ENCODE measurements at places on chromosomes 1 and 21.

DNA sequence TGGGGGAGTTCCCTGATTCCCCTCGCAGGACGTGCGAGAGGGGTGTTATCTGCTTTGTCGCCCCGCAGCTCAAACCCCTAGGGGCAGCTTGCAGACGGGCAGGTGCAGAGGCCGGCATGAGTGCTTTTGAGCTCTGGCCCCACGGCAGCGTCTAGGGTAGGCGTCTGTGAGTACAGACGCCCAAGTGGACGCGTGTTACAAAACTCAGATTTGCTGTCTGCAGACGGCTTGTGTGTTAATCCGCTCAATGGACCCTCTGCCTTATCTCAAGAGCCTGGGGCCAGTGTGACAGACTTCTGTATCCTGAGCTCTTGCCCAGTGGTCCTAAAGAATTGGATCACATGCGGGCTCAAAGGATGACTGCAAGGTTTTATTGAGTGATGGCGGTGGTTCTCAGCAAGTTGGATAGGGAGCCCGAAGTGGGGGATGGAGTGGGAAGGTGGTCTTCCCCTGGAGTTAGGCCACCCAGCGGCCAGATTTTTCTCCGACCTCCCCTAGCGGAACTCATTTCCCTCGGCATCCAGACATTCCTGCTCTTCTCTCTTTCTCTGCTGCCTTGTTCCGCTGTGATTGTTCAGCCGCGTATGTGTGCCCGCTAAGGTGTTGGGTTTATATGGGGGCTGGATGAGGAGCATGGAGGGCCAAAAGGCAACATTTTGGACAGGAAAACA, 9.4 kb downstream of the CFHR4 start:
- no peak for DNase-seq

- no peak for DNase-seq
Measured at GRCh38 chr1:99371413-99371812, 107.1 kb downstream of the PLPPR4 start.

DNA sequence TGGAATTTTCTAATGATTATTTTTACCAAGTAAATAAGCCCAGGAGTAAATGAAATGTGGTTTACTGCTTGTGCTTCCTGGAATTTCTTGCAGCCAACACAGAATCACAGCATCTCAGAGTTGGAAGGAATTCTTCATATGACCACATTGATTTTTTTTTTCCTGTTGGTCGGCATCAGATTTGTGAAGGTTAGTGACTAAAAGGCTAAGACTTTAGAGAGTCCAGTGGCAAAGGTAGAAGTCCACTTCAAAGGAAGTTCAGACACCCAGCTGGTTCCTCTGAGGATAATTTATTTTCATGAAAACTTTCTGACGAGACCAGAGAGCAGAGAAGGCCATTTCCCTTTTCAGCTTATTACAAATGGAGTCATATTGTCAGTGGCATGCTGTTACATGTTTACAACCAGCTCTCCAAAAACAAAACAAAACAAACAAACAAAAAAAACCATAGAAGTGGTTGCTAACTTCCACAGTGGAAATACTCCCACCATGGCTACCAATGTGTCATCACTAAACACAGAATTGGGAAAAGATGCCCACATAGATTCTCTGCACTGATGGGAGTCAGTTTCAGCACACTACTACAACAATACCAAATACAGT, 77.2 kb upstream of the CDC42BPA start:
- no peak for DNase-seq

DNA sequence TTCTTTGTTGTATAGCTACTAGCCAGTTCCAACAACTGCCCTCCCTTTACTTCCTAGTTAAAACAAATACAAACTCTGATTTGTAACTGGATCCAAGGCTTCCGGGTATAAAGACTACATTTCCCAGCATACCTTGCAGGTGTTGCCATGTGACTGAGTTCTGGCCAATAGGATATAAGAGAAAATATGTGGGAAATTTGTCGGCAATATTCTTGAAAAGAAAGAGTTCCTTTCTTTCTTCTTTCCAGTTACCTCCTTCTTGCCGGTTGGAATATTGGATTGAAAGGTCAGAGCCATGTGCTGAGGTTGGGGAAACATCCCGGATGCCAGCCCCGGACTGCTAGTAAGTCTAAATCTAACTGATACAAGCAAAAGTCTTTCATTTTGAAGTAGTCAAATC, 23.0 kb upstream of the ZBTB40 start:
- peak; percentile 63 for DNase-seq

DNA sequence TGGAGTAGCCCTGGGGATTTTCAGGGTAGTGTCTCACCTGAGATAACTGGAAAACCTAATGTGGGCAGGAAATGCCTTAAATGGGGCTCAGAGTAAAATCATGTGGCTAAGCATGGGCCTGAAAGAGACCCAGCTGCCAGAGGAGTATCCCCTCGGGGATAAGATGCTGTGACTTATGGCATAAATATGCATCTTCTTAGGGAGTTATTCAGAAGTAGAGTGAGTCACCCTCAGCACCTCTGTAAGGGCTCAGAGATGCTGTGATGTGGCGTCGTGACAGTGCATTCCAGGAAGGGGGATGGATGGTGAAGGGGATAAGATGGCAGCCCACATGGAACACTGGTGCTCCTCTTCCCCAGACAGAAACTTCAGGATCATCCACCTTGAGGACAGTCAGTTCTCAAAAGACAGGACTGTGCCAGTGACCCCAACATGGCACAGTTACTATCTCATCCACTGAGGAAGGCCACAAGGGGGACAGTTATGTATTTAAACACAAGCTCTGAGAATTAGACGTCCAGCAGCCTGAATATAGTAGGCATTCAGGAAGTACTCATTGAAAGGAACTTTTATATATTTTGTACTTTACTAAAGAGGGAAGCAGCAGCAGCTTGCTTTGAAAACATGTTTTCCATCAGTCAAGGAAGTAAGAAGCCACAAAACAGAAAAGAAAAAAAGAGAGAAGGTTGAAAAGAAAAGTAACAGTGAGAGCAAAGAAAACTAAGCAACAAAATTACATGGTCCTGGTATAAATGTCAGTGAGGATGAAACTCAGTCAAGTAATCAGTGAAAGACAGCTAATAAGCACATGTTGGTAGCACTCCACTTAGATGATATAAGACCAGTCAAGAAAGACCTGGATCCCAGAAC, 8.3 kb downstream of the IL24 start:
- no peak for DNase-seq

DNA sequence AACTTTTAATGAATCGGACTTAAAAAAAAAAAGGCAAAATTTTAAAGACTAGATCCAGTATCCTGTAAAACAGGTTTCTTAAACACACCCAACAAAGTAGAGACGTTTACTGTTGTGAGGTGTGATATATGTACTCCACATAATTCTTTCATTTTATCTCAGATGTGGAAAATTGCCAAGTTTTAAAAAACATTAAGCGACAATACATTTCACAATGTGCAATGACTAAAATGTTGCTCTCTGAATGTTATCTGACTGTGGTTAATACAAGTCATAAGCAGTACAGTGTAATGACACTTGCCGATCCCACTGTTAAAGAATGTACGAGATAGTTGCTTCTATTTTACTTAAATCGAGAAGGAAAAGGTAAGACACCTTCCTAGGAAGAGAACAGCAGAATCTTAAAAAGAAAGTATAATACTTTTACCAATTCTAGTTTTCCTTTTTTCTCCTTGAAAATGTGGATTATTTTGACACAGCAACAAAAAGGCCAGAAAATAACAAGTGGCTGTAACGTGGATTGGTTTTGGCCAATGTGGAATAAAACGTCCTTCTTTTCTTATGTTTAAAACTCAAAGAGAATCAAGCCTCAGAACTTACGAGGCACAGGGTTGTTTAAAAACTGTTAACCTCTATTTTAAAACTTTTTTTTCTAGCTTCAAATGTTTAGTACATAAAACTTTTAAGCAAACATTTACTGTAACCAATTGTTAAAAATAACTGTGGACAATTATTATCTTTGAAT, 51.4 kb downstream of the TP53BP2 start:
- no peak for DNase-seq

DNA sequence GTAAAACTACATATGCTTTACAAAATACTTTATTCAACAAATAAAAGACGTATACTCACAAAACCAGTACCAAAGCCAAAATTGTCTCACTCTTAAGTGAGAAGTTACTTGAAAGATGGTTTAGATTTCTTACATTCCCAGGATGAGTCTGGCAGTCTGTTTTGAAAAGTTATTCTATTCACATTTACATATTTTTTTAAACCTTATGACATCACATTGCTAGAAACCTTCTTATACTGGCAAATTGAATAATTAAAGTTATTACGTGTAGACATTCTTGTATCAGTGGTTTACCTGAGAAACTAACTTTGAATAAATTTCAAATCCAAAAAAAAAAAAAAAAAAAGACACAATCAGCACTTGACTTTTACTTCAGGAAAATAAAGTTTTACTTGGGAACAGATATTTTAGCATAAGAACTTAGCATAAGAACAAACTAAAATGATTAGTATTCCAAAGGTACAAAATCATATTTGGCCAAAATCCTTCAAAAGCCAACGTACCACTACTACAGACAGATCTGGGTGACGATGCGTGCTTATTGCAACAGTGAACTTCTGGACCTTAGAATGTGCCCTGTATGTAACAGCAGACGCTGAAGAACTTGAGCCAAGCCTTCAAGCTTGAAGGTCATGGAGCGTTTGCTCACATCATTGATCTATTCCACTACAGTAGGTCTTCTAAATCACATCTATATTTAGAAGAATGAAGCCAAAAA, 2.5 kb downstream of the CDC42BPA start:
- DNase-seq: no peak

GRCh38 chr1:246587032-246587431, 20.8 kb downstream of the CNST start:
- DNase-seq: no peak

DNA sequence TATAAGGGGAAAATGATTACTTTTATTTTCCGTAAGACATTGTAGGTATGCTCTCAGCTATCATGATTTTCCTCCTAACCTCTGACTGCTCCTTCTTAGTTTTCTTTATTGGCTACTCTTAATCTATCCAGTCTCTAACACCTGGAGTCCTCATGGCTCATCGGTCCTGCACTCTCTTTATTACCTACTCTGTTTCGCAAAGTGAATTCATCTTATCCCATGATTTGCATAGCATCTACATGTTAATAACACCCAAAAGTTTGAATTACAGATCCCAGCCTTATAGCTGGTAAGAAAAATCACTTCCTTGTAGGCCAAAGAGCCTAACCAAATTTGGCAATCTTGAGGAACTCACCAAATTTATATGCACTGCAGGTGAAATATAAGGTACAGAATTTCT, 136.3 kb downstream of the CDC42BPA start:
- DNase-seq: no peak

DNA sequence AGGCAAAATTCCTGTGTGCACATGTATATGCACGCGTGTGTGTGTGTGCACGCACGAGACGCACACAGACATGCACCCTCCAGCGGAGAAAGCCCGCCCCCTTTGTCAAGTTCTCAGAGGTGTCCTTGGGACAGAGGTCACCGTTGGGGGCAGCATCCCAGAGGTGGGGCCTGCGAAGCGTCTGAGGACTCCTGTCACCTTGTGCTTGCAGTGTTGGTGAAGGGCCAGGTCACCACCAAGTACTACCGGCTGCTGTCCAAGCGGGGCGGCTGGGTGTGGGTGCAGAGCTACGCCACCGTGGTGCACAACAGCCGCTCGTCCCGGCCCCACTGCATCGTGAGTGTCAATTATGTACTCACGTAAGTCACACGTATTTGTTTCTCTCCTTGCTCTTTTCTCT, 42.6 kb downstream of the SIM2 start:
- DNase-seq: no peak

DNA sequence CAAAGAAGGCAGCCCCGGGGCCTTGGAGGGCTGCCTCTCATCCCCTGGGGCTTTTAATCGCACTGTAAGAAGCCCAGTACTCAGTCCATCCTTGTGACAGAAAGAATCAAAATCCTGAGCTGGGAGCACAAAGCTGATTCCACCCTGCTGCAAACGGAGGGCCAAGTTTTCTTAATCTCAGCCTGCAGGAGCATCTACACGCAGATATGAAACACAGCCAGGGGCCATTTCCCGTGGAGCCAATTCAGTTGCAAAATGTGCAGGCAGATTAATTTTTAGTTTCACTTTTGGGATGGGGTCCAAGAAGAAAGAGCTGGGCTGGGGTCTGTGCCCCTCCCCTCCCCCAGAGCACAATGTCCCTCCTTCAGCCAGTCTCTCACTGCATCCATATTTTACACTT, 4.4 kb downstream of the LYPD8 start:
- DNase-seq: no peak

DNA sequence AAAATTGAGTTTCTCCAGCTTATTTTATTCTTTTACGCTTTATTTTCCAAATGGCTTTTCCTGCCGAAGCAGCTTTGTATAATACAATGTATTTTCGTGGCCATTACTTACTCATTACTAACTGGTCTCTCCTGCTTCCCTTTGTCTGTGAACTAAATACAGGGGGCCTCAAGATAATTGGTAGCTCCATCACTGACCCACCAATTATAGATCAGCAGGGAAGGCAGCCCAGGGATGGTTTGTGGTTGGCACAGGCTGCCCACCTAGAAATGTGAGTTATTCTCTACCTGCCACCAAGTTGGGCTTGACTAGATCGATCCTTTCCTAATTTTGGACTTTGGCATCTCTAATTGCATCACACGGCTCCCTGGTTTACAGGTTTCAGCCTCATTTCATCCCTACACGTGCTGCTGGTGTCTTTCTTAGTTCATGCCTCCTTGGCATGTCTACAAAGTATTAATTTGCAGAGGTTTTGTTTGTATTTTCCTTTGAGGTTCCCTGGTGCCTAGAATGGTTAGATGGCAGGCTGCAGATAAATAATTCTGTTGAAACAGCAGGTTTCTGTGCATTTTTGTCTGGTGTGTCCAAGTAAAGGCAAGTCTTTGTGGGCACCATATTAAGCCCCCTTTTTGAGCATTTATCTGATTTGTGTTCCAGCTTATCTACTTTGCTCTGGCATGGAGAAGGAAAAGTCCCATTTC, 35.2 kb downstream of the PEX14 start:
- DNase-seq: no peak

GRCh38 chr1:229693129-229693900, 67.3 kb downstream of the URB2 start:
- no peak for DNase-seq

- no peak for DNase-seq
Measured at GRCh38 chr1:117128323-117129079, 7.0 kb upstream of the TRIM45 start.

DNA sequence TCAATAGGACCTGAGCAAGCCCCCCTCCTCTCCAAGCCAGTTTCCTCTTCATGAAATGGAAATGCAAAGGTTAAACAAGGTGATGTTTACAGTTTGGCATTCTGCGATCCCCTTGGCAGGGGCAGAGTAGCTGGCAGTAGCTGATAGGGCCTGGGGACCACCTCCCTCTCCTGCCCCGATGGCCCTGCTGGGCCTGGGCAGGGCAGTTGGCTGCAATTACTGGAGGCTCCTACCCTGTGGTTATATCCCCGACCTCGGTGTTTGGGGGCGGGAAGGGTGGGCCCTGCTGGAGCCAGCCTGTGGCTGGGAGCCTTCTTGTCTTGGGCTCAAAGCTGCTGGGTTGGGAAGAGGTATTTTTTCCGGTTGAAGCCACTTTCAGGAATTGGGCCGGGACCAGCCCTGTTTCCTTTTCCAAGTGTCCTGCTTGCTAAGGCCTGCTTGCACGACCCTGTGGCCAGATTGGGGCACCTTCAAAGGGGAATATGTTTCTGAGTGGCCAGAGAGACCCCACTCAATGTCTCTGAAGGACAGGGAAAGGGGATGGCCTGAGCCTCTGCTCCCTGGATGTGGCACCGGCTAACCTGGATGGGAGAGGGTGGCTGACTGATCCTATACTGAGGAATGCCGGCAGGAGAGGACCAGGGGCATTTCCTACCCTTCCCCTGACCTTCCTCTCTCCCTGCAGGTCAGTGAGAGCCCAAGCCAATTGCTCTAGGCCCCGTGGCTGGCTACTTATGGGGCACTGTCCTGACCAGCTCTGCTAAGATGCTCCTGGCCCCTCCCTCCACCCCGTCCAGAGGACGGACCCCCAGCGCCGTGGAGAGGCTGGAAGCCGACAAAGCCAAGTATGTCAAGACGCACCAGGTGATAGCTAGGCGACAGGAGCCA, 1.9 kb downstream of the FAM110D start:
- no peak for DNase-seq

Data from HL-60 (cell line).